ENCODE measurements at places on chromosomes 13 and 19.
A peak's percentile ranks its signal among the peaks of the same experiment; 100 is the strongest.

- DNase-seq: no peak
Observed at GRCh38 chr13:77460195-77460594, 75.3 kb upstream of the SCEL start.

DNA sequence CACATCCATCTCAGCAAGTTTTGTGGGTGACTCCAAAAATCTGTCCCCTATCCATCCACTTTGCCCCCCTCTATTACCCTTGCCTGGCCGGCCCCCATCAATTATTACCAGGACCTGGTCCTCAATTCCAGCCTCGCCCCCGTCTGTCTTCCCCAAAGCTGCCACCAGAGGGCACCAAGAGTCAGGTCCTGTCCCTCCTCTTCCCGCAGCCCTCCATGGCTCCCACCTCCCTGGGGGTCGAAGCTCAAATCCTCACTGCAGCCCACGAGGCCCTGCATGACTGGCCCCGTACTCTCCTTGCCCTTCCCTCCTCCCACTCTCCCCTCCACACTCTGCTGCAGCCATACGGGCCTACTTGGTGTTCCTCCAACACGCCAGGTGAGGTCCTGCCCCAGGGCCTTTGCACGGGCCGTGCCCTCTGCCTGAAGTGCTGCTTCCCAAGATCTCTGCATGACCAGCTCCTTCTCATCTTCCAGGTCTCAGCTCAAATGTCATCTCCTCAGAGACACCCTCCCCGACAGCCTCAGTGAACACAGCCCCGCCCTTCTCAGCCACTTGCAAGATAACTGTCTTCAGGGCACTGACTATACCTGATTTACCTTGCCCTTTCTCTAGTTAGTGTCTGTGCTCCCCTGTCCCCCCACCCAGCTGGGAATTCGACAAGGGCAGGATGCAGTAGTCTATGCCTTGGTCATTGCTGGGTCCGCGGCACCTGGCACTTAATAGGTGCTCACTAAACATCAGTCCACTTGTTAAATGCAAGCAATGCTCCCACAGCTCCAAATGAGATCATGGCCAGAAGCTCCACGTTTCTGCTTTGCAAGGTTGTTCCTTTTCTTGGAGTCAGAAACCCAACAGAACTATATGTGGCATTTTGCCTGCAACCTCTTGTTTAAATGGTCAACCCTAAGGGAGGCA lies 16.8 kb upstream of the SEMA6B start:
- peak; percentile 62 for DNase-seq

DNA sequence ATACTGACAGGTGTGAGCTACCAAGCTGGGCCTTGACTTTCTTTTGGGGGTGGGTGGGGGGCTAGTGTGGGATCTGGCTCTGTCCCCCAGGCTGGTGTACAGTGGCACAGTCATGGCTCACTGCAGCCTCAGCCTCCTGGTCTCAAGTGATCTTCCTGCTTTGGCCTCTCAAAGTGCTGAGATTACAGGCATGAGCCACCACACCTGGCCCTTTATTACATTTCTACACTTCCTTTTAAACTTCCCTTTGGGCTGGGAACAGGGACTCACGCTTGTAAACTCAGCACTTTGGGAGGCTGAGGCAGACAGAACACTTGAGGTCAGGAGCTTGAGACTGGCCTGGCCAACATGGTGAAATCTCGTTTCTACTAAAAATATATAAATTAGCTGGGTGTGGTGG lies 12.0 kb downstream of the FTL start:
- DNase-seq: no peak

DNA sequence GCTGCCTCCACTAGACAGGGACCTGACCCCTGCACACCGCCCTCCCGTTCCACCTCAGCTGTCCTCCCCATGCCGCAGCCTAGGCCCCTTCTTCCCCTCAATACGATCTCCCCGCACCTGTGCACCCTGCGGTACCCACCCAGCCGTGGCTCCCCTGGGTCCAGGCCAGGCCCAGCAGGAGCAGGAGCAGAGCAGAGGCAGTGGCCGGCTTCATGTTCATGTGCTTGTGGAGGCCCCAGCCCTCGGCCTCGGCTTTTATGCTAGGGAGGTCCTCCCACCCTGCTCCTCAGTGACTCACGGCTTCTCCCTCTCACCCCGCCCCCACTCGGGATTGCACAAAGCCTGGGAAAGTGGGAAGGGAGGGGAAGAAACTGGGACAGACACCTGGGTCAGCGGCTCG lies 11.4 kb upstream of the KRTDAP start:
- no peak for DNase-seq

DNA sequence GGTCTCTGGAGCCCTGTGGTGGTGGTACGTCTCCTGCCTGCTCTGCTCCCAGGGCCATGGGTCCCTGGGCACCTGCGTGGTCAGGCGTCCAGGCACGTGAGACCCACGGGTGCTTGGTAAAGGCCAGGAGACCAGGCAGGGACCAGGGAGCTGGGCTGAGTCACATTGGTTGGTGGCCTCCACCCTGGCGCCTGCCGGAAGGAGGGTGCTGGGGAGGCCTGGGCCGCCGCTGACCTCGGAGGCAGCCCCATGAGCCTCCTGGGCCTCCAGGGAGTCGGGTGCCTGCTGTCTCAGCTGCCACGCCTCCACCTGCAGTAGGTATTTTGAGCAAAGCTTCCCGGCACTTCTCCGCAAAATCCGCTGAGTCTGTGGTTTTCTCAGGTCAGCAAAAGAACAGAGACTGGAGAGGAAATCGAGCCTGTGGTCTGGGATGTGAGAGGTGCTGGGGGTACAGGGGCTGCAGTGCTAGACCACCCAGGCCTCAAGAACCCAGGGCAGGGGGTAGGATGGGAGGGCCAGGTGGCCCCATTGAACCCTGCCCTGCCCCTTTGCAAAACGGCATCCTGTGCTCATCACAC lies 3.6 kb upstream of the PLK5 start:
- no peak for DNase-seq

- no peak for DNase-seq
Observed at GRCh38 chr19:18000480-18000914, 7.5 kb upstream of the ARRDC2 start.

GRCh38 chr19:39307822-39308530 lies 11.8 kb downstream of the IFNL1 start:
- DNase-seq: no peak

DNA sequence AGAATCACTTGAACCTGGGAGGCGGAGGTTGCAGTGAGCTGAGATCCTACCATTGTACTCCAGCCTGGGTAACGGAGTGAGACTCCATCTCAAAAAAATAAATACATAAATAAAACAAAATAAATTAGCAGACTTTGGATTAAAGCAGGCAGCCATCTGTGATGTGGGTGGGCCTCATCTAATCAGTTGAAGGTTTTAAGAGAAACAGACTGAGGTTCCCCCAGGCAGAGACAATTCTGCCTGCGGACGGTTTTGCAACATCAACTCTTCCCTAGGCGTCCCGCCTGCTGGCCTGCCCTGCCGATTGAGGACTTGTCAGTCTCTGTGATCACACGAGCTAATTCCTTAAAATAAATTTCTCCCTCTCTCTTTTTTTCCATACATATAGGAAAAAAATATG lies 23.7 kb downstream of the ATCAY start:
- DNase-seq: no peak

GRCh38 chr13:19083340-19083739 lies 98.3 kb downstream of the TUBA3C start:
- DNase-seq: no peak

- DNase-seq: no peak
Observed at GRCh38 chr13:96963786-96964475, 30.3 kb downstream of the OXGR1 start.

- DNase-seq: no peak
Observed at GRCh38 chr13:96025283-96025682, 27.9 kb downstream of the UGGT2 start.

DNA sequence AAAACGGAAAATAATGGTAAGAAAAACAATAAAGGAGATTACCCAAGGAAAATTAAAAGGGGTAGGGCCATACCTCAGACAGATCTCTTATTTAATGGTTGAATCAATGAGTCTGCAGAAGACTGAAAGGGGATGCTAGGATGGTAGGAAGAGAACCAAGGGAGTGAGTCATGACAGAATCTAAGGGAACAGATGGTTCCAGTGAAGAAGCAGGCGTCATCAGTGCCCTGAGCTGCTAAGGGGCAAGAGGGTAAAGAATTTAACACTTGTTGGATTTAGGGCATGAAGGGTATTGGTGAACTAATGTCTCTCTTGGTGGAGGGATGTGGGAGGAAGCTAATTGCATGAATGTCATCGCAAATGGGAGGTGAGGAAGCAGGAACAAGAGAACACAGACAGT lies 329.2 kb upstream of the TSHZ3 start:
- no peak for DNase-seq

GRCh38 chr13:90089051-90089450 lies 1258.4 kb upstream of the MIR17HG start:
- DNase-seq: no peak

DNA sequence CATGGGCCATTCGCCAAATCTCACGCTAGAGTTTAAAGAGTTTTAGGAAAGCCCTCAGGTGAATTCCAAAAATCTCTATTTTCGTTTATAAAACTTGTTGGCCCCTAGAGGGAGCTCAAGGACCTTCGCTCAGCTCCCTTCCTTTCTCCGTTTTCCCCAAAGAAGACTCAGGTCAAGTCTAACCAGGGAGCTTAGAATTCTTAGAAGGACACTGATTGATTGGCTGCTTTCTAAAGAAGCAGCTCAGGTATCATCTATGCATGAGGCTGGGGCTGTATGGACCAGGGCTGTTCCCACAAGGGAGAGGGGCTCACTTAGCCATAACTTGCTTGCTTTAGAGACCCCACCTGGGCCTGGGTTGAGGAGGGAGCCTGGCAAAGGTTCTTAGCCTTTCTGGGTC lies 20.5 kb downstream of the DZIP1 start:
- DNase-seq: peak; percentile 34

DNA sequence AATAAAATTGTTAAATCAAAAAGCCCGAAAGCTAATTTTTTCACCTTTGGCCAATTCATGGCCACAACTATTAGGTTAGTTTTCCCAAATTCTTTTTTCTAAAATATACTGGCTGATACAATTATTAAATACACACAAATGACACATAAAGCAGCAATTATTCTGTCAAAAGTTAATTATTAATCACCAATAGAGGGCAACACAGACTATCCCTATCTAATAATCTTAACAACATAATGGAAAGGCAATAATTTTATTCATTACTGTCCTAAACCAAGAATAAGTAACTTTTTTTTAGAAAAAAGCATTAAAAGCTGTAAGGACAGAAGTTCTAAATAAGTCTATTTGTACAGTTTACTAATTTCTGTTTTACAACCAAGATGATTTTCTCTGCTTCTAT lies 51.7 kb downstream of the KATNAL1 start:
- no peak for DNase-seq

DNA sequence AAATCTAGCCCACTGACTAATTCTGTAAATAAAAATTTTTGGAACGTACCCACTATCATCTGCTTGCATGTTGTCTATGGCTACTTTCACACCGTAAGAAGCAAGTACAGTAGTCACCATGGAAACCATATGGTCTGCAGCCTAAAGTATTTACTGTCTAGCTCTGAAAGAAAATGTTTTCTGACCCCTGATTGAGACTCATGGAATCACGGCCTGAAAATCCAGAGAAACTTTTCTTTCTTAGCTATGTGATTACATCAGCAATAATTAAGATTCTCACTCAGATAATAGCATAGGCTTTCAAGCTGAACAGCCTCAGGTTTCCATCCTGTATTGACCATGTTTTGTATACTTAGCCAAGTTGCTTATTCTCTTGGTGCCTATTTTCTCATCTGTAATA lies 264.6 kb downstream of the NHLRC3 start:
- DNase-seq: no peak

- DNase-seq: no peak
Observed at GRCh38 chr19:55352040-55352439, 2.5 kb downstream of the COX6B2 start.

DNA sequence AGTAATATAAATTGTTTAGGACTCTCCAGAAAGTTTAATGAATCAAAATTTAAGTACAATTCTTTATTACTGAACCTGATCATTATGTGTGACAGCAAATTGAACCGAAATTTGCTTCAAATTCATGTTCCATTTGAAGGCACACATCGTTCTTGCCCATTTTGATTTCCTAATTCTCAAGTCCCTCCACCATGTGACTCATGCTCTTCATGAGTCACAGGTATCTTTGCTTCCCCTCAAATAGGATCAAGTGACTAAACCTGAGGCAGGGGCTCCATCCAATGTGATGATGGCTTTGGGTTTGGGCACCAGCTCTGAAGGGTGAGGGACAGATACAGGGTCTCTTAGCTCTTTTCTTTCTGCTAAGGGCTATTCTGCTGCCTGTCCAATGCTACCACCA lies 86.1 kb downstream of the THSD1 start:
- DNase-seq: no peak

DNA sequence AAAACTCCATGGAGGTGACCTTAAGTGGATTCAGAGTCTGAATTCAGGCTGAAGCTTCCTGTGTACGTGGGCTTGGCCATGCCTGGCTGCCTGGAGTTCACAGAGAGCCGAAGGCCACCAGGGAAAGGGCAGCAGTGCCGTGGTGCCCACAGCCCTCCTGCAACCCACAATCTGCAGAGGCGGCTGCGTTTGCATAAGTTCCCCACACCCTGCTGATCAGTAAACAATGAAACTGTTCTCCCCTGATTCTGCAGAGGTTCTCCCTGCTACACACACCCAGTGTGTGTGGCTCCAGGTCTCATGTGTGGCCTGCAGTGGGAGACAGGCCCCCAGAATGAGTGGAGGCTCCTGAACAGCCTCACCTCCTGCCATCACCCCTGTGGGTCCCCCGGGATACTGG lies 126.9 kb upstream of the SLC7A1 start:
- DNase-seq: no peak

DNA sequence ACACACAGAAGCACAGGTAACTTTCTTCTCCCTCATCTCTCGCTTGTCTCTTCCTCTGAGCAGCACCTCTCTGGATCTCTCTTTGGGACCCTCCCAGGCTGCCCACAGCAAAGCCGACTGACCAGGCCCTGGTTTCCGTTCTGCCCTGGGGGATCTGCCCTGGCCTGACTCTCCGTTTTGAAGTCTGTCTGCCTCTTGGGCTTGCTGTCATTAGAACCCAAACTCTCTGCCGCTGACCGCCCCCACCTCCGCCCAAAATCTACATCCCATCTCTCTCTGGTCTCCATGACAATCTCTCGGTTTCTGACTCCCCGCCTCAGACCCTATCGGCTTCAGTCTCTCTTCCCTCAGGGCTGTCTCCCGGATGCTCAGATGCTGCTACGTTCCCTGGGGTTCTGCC lies 6.9 kb downstream of the KCNC3 start:
- DNase-seq: no peak

- no peak for DNase-seq
Observed at GRCh38 chr13:51223560-51224270, 1.5 kb downstream of the FAM124A start.

All from activated CD4-positive, alpha-beta T cell treated with anti-CD3 and anti-CD28 coated beads, Interleukin-2, Interleukin-4, amounts not matched to agents 100 ng/mL and 50 ng/mL, durations not matched to agents 16 hours and 8 hours (primary cell).